ENCODE measurements at places on chromosomes 7 and 10.

DNA sequence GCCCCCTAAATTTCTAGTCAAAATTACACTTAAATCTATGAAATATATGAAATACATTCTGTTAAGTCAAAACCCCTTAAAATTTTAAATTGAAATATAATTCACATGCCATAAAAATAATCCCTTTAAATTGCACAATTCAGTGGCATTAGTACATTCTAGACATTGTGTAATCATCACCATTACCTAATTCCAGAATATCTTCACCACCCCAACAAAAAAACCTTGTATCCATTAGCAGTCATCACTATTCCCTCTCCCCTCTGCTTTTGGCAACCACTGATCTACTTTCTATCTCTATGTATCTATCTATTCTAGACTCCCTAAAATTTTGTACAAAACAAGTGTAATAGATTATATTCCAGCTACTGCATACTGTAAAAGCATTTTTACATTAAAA is 261.2 kb downstream of the GLI3 start:
- no peak for DNase-seq

DNA sequence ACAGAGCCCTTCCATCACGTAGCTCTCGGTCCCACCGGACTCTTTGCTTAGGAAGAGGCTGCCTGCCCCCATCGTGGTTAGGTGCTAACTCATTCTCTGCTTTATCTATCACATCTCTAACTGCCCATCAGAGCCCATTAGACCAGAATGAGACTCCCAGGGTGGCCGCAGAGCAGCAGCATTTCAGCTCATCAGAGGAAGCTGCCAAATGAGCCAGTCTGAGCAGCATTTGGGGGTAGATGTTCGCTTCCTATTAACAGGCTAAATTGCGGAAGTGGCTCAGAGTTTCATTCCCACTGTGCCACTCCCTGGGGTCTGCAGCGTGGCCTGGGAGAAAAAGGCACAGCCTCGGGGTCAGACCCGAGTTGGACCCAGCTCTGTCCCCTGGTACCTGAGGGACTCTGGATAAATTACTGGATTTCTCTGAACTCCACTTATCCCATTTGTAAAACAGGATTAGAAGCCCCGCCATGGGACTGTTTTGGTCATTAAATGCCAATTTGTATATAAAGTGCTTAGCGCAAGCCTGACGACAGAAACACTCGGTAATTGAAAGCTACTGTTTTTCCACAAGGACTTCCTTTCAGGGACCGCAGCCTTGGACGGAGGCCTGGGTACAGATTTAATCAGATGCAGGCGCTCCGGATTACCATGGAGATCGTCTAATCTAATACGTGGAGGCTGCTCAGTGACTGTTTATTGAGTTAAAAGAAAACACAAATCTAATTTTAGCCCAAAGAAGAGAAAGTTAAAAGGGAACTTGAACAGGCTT is 73.8 kb upstream of the PRLHR start:
- DNase-seq: no peak

- no peak for DNase-seq
Observed at GRCh38 chr7:155222573-155222972, 75.1 kb upstream of the INSIG1 start.

- no peak for DNase-seq
Observed at GRCh38 chr7:44881610-44882009, 3.7 kb downstream of the PURB start.

DNA sequence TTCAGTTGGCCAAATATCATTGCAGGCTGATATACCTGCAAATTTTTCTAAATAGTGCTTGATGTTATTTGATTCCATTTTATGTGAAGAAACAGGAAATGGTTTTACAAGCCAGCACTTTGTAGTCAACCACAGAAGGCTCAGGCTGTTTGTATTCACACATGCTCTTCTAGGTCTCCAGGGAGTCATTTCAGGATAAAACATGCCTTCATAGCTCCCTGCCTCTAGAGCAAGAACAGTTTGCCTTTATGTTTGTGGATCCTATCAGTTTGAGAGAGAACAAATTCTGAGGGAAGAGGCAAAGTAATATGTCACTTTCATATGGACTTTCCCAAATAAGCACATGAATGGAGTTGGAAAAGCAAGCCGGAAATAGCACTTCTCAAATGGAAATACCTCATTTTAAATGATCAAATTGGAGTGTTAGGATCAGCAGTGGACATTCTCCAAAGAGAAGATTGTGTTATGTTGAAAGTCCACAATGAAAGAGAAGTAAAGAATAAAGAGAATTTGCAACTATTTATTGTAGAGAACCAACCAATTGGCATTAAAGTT is 277.6 kb downstream of the KCND2 start:
- no peak for DNase-seq

DNA sequence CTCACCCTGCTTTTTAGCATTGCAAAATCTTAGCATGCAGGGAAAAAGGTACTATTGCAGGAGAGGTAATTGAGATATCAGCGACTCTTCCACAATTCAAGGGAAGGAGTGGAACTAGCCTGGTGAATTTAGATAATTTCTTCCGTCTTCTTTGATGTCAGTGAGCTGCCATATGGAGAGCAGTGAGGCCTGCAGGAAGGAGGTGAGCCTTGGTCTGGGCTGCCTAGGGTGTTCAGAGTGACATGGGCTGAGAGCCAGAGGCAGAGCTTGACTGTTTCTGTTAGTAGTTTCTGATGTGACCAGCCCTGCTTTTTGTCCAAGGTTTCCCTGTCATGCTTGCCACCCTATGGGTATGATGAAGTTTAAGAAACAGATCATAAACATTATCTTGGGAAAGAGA is 28.6 kb downstream of the KAT6B start:
- DNase-seq: no peak

- DNase-seq: peak; percentile 24
Observed at GRCh38 chr7:129780974-129781927, 169.7 kb downstream of the NRF1 start.

- no peak for DNase-seq
Observed at GRCh38 chr10:95467162-95467599, 94.0 kb downstream of the SORBS1 start.

DNA sequence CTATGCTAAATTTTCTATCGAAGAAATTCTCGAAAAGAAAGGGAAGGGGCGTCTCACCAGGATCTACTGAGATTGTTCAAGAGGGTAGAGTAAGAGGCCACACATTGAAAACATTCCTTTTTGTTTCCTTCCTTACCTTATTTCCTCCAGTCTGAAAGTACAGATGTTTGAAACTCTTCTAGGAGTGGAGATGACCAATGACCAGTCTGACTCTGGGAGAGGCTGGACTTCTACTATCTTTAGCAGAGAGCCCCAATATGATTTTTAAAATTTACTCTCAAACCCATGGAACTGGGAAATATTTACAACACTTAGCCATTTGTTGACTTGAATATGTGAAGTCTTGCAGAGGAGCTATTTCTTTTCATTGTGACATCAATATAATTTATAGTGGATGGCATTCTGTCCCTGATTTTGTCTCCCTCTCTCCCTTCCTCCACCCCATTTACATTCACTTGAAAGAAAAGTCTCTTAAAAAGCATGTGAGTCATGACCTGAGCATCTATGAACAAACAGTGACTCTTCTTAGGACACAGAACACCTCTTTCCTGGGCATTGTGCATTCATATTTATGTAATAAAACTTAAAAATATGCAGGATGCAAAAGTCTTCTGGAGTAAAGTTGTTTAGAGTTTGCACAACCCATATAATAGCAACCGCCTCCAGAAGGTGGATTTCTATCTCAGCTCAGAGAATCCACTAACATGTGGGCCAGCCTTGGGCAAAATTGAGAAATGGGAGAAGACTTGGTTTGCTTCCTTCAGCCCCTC is 31.2 kb upstream of the BMPER start:
- no peak for DNase-seq

- no peak for DNase-seq
Observed at GRCh38 chr7:70416347-70416985, 715.5 kb upstream of the GALNT17 start.

DNA sequence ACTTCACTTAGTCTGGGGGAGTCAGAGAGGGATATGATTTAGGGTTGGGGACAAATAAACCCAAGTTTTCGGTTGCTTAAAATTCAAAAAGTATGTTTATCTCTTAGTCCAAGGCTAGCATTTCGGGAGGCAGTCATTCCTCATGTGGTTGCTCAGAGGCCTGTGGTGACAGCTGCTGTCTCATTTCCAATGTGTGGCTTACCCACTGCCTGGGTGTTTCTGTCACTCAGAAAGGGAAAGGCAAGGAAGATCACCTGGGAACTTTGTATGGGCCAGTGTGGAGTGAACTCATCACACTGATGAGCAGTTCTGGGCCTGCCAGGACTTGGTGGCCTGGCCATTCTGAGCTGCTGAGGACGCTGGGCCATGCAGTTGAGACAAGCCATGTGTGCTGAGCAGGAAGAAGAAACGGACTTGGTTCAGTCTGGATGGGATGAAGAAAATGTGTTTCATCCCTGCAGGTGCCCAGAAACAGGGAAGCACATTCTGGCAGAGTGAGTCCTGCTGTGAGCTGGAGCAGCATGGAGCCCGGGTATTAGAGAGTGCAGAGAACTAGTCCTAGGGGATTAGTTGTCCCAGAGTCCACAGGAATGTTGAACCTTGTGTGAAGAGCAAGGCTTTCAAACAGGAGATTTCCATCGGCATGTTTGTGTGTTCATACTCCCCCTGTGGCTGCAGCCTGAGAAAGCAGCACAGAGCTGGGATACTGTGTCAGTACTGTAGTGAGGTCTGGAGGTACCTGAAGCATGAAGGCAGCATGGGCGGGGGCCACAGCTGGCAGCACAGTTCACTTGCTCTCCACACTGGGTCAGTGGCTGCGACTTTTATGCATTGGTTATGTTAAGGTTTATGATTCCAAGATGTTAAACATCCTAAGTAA is 211.1 kb upstream of the IGFBP3 start:
- no peak for DNase-seq

DNA sequence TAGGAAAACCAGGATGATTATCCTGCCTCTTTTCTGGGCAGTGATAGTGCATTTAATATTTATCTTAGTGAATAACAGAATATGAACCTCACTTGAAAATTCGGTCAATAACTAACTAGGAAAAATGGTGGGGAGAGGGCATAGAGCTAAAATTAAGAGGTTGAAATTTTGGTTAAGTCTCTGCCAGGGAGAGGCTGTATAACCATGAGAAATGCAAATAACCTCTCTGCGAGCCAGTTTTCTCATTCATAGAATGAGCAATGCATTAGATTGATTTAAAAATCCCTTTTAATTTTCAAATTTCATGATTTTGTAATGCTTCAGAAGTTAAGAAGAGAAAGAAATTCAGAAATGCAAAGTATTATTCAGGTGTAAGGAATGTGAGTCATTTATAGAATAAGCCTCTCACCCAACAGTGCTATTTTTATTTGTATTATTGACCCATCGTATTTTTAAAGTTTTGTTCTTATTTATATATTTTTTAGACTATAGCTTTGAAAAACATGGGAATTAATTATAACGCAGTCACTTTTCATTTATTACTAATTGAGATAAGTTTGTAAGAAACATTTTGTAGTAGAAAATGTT is 104.7 kb downstream of the PHF14 start:
- no peak for DNase-seq

Data from COR-L47 (cell line).